Epithelial cell of proximal tubule (primary cell): ENCODE measurements at places on chromosomes 11 and 22.

- no peak for DNase-seq
These were observed 1651.5 kb downstream of the LRRC4C start for GRCh38 chr11:39807904-39808303.

DNA sequence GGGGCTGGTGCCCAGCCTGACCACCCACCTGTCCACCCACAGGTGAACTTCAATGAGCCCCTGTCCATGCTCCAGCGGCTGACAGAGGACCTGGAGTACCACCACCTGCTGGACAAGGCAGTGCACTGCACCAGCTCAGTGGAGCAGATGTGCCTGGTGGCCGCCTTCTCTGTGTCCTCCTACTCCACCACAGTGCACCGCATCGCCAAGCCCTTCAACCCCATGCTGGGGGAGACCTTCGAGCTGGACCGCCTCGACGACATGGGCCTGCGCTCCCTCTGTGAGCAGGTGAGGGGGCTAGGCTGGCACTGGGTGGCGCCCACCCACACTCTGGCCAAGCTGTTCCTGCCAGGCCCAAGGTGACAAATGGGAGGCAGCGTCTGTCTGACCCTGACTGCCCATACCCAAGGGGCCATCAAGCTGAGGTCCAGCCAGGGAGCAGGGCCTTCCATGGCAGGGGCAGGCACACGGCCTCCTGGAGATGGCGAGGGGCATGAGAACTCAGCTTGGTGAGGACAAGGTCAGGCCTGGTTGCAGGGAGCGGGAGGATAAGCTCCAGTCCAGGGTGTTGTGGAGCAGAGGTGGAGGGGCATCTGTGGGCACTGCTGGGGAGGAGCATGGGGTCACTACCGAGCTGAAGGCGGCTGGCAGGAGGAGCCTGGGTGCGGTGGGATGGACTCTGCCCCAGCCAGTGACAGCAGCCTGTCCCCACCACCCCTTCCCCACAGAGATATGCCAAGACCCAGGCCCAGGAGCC, 77.7 kb downstream of the MORC2 start:
- no peak for DNase-seq

GRCh38 chr22:25569983-25570382, 5.5 kb downstream of the GRK3 start:
- no peak for DNase-seq

GRCh38 chr11:104594228-104594958, 303.9 kb downstream of the CASP12 start:
- no peak for DNase-seq

GRCh38 chr22:40040927-40041326, 46.2 kb downstream of the FAM83F start:
- peak; percentile 76 for DNase-seq

DNA sequence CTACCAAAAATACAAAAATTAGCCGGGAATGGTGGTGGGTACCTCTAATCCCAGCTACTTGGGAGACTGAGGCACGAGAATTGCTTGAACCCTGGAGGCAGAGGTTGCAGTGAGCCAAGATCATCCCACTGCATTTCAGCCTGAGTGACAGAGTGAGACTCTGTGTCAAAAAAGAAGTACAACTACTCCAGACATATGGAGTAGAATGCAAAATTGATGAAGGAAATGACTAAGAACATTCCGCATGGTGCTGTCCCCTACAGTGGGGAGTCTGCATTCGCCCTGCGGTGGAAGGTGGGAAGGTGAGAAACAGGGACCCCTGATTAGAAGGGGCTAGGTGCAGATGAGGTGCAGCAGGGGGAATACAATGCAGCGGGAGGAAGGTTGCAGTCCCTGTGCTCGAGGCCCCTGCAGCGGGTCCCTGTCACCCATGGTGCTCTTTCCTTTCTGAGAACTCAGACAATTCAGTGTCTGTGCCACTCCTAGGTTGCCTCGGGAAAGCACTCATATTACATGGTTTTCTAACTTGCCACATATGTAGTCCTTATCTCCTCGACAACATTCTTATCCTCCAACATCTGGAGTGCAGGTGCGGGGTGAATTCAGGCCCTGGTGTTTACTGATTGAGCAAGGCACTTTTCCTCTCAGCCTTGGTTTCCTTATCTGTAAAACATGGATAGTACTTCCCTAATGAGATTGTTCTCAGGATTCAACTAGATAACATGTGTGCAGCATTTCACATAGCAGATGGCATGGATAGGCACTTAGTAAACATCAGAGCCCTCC, 5.2 kb downstream of the POLD4 start:
- no peak for DNase-seq

- DNase-seq, result no peak
These were observed 39.2 kb upstream of the RAPSN start for GRCh38 chr11:47488111-47488510.

DNA sequence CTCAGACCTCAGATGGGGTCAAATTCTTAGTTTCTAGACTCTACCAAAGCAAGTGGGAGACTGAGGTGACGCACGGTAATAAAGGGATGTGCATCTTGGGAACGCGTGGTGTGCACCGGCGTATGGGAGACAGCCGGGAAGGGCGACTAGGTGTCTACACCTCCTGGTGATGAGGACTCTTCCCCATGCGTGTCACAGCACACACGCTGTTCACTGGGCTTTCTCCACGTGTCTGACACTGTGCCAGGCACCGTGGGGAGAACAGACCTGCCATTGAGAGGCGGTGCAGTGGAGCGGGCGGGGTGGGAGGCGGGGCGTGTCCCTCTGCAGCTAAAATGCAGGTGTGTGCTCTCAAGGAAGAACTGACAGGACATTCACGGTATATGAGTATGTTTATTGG, 5.3 kb downstream of the FXYD6 start:
- no peak for DNase-seq
